Activated CD4-positive, alpha-beta T cell treated with anti-CD3 and anti-CD28 coated beads, Interleukin-2, amount 10 ng/mL, durations not matched to agents 7 days and 5 days (primary cell): ENCODE measurements at places on chromosomes 12 and 14. TPM values are rescaled to one million over a fixed set of nuclear protein-coding genes. Genes with fewer than 3 reads are reported as not detected.
A peak's percentile ranks its signal among the peaks of the same experiment; 100 is the strongest.

Gene INHBE
- total RNA-seq: not detected

DNA sequence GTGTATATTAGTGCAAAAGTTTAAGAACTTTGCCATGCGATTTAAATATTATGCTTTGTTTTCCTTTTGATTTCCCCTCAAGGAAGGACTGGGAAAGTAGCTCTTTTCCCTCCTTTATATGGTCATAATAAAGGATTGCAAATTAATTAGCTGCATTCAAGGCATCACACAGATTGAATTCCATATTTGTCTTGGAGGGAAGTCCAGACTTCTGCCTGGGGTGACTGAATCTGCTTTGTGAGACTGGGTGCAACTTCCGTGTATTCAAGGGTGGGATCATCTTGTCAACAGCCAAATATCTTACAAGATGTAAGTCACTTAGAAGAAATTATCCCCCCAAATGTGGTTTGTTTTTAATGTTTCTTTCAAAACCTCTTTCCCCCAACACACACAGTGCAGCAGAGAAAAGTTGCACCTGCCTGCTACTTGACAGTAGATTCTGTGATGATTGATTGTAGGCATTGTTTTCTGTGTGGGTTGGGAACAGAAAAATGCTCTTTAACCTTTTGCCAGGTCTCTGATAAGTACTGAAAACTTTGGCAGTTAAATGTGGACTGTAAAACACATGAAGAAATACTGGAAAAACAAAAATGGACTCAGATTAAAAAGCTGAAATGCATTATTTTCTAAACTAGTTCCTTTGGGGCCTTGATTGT, 28.4 kb downstream of the STK38L start:
- H3K36me3 ChIP-seq: peaks cover 4% of the 10 kb centered on the region
- H3K27me3 ChIP-seq: no peaks in the 10 kb centered on the region
- no peak overlapping the region for H3K4me3 ChIP-seq
- H3K4me1 ChIP-seq: no peaks in the 10 kb centered on the region
- no peak for DNase-seq

Gene ANKRD9
- 4.9 TPM for total RNA-seq

Gene FGF6
- not detected for total RNA-seq

DNA sequence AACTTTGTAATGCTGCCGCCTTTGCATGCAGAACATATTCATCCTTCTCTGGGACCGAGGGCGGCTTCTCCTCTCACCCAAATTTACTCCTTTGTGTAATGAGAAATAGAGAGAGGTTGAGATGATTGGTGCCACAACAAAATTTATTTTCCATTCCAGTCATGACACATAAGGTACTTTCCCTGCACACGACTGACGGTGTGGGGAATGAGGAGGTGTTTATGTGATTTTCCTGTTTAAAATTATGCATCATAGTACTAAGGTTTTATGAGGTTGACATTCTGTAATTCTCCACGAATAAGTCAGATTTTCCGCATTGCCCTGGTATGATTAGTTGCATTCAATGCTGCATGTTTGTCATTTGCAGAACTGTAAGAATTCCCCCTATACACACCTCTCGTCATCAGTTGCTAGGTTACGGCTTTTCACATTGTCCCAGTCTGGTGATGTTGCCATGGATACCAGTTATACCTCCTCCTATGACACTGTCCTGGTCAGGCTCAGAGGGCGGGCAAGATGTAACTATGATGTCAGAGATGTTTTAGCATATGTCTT, 23.1 kb downstream of the BICDL1 start:
- peak; percentile 83 for DNase-seq
- no peaks in the 10 kb centered on the region for H3K27me3 ChIP-seq
- H3K27ac ChIP-seq: peak overlapping the region; percentile 96
- H3K36me3 ChIP-seq: peaks cover 58% of the 10 kb centered on the region

DNA sequence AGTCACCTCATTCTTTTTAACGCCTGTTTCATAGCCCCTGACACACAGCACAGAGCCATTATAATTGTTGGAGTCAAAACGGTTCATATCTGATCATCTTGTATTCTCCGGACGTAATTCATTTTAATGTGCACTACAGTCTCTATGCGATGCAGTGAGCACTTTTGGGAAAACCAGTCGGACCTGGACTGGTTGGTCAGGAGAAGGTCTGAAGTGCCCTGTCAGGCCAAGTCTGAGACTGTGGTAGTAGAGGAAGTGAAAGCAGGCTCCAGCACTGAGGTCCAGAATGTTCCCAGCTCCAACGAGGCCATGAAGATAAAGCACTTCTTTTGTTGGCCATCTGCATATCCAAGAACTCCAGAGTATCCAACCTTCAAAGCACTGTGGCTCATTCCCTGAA, 117.1 kb upstream of the NCOR2 start:
- no peak overlapping the region for H3K4me3 ChIP-seq
- H3K36me3 ChIP-seq: peaks cover 2% of the 10 kb centered on the region
- H3K4me1 ChIP-seq: peaks cover 38% of the 10 kb centered on the region
- no peak overlapping the region for H3K27ac ChIP-seq

DNA sequence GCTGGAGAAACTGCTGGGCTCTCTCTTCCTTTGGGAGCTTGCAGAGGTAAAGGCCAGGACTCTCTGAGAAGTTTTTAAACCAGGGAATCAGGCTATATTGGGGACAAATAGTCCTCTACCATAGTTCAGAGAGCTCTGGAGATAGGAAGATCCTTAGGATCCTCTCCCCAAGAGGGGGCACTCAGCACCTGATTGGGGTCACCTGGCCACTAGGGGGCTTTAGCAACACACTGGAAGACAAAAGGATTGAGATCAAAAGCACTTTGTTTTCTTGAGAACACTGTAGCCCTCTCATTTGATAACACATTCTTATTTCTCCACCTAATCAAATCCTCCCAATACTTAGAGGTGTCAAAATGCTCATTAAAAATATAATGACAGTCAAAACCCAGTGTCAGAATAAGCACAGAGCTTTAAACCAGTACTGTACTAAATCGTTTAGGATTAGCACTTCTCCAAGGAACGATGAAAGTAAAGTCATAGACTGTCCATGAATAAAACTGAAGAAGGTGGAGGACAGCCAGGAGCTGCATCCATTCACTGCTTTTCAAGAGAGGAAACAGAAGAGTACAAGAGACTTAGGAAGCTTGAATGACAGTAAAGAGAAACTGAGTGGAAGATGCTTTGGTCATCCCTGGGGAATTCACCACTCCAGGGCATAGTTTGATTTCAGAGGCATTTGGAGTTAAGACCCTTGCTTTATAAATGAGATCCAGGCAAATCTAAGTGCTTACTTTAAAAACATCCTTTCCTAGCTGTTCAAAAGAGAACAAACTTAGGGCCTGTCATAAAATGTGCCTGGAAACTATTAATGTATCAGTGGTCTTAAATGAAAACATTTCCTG, 26.5 kb downstream of the BMP4 start:
- H3K4me1 ChIP-seq: no peaks in the 10 kb centered on the region
- H3K4me3 ChIP-seq: no peak overlapping the region
- DNase-seq: peak; percentile 35

Gene LGR5
- not detected for total RNA-seq

GRCh38 chr14:84129941-84130340, 1400.0 kb upstream of the FLRT2 start:
- no peaks in the 10 kb centered on the region for H3K4me1 ChIP-seq
- H3K4me3 ChIP-seq: no peak overlapping the region
- no peaks in the 10 kb centered on the region for H3K36me3 ChIP-seq
- DNase-seq: no peak
- no peaks in the 10 kb centered on the region for H3K27me3 ChIP-seq

DNA sequence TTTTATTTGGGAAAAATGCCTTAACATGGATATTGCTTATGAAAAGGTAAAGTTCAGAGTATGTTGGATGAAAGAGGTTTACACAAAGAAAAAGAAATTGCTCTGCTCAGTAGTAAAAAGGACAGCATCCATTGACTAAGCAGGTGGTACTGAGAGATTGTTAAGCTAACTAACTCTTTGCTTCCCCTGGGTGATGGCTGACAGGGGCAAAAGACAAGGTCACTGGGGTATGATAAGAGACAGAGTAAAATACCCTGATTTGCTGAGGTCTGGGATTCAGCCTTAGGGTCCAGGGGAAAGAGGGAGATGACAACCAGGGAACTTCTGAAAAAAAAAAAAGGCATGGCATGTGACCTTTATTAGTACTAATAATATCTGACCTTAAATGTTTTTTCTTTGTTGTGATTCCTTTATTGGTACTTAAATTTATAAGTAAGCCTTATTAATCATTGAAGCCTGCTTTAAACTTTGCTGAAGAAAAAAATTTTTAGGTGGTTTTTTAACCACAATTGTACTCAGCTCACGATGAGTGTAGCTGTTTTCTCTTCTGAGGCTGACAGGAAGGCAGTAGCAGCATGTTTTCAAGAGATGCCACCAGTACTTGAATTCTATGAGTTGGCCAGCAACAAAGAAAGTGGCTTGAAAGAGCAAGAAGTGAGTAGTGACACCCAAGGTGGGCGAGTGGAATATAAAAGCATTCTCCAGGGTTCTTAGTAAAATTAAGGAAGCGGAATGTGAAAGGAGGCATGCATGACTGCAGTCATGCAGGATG, 43.7 kb upstream of the KITLG start:
- no peaks in the 10 kb centered on the region for H3K4me1 ChIP-seq
- no peak overlapping the region for H3K27ac ChIP-seq
- no peaks in the 10 kb centered on the region for H3K36me3 ChIP-seq

GRCh38 chr12:115485503-115485902, 792.0 kb downstream of the MED13L start:
- no peaks in the 10 kb centered on the region for H3K36me3 ChIP-seq
- H3K4me3 ChIP-seq: no peak overlapping the region
- no peaks in the 10 kb centered on the region for H3K27me3 ChIP-seq
- no peaks in the 10 kb centered on the region for H3K4me1 ChIP-seq

Gene TMEM132D
- not detected for total RNA-seq

DNA sequence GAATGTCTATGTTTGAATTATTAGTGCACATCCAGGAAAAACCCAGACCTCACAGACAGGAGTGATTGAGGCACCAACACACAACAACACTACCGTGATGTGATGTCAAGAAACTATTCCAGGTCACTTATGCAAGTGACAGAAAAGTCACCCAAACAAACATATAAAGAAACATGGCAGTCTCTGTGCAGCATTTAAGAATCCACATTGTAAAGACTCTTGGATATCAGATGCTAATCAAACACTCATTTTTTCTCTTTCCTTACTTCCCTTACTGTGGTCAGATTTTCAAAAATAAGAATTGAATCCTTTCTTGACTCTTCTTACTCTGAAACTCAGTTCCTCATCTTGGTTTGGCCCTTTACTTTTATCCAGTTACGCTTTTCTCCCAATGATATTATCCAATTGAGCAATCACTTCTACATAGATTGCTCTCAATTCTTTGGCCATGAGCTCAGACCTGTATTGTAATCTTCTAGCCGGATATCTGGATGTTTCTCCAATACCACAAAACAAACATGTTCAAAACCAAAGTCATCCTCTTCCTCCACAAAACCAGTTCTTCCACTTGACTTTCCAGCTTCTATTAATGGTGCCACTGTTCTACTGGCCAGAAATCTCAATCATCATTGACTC, 115.4 kb downstream of the DUSP6 start:
- no peak overlapping the region for H3K4me3 ChIP-seq
- H3K4me1 ChIP-seq: peaks cover 81% of the 10 kb centered on the region
- H3K36me3 ChIP-seq: peaks cover 39% of the 10 kb centered on the region
- H3K27ac ChIP-seq: peak overlapping the region; percentile 1
- H3K27me3 ChIP-seq: no peaks in the 10 kb centered on the region
- no peak for DNase-seq

GRCh38 chr14:36477266-36477665, 42.8 kb downstream of the NKX2-1 start:
- H3K27me3 ChIP-seq: peaks cover 12% of the 10 kb centered on the region
- H3K27ac ChIP-seq: peak overlapping the region; percentile 47
- no peaks in the 10 kb centered on the region for H3K36me3 ChIP-seq
- DNase-seq: no peak

GRCh38 chr12:104630230-104630670, 173.5 kb downstream of the CHST11 start:
- peaks cover 7% of the 10 kb centered on the region for H3K4me1 ChIP-seq
- H3K27me3 ChIP-seq: no peaks in the 10 kb centered on the region
- H3K36me3 ChIP-seq: peaks cover 24% of the 10 kb centered on the region
- H3K4me3 ChIP-seq: no peak overlapping the region

GRCh38 chr12:110937104-110937641, 16.8 kb upstream of the MYL2 start:
- no peak overlapping the region for H3K27ac ChIP-seq
- H3K4me3 ChIP-seq: no peak overlapping the region
- no peaks in the 10 kb centered on the region for H3K36me3 ChIP-seq
- peaks cover 11% of the 10 kb centered on the region for H3K27me3 ChIP-seq

- no peak for DNase-seq
- peaks cover 25% of the 10 kb centered on the region for H3K36me3 ChIP-seq
- no peaks in the 10 kb centered on the region for H3K27me3 ChIP-seq
- H3K27ac ChIP-seq: no peak overlapping the region
These were observed 111.4 kb downstream of the CRACR2A start for GRCh38 chr12:3641428-3642018.

- H3K36me3 ChIP-seq: no peaks in the 10 kb centered on the region
- no peak for DNase-seq
- H3K4me3 ChIP-seq: no peak overlapping the region
- no peaks in the 10 kb centered on the region for H3K4me1 ChIP-seq
These were observed 151.9 kb downstream of the LRRK2 start for GRCh38 chr12:40376533-40377267.

Gene KRT78
- total RNA-seq: not detected

DNA sequence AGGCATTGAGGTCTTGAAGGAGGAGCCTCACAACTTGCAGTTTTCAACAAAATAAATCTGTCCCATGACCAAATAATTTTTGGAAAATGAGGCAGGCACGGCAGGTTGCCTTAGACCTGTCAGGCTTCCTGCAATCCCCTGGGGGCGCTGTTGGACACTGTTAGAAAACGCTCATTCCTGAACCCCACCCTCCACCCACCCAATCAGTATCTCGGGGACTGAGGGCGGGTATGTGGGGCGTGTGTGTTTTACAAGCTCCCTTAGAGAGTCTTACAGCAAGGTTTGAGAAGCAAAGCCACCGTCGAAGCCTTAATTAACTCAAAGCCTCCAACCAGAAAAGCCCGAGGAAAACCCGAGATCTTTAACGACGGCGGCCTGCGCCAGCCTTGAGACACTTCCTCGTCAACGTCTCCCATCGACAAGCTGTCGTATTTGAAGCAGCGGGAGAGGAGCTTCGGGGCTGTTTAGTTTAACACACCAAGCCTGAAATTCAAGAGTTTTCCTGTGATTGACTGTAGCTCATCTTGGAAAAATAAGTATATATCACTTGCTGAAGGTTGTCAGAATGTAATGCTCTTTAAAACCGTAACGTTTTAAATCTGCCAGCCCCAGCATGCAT, 123.0 kb downstream of the GLT1D1 start:
- H3K4me3 ChIP-seq: peak overlapping the region; percentile 10
- no peaks in the 10 kb centered on the region for H3K27me3 ChIP-seq
- no peaks in the 10 kb centered on the region for H3K36me3 ChIP-seq

Gene TOX4
- 83.1 TPM for total RNA-seq

GRCh38 chr12:40587421-40587820, 104.8 kb upstream of the CNTN1 start:
- no peaks in the 10 kb centered on the region for H3K27me3 ChIP-seq
- H3K36me3 ChIP-seq: no peaks in the 10 kb centered on the region
- H3K4me1 ChIP-seq: no peaks in the 10 kb centered on the region
- H3K27ac ChIP-seq: no peak overlapping the region

DNA sequence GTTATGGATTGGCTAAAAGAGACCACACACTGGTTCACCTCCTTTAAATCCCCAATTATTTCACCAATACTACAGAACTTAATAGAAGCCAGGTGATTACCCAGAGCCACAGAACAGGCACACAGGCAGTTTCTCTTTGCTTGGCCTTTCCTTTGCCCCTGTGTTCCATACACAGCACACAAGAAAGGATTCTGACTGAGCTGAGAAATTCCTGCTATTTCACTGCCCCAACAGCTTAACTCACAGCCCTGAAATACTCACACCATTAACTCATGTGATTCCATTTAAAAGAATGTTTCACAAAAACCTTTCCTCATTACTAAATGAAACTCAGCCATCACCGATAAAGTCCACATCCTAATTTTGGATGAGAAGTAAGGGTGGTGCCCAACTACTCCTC, 133.6 kb downstream of the MED13L start:
- no peak for DNase-seq
- no peak overlapping the region for H3K4me3 ChIP-seq
- H3K36me3 ChIP-seq: no peaks in the 10 kb centered on the region
- H3K4me1 ChIP-seq: peaks cover 45% of the 10 kb centered on the region
